IMR-90 (cell line): ENCODE measurements at places on chromosomes 12 and 14. TPM values are rescaled to one million over a fixed set of nuclear protein-coding genes. Genes with fewer than 3 reads are reported as not detected.

- H3K27ac ChIP-seq = no peak overlapping the region
- H3K4me1 ChIP-seq = peaks cover 10% of the 10 kb centered on the region
- H3K4me3 ChIP-seq = no peak overlapping the region
- peak; percentile 84 for DNase-seq
These were observed 380.8 kb upstream of the RGS6 start for GRCh38 chr14:71551291-71551950.

GRCh38 chr12:685388-685787 lies 22.1 kb upstream of the NINJ2 start:
- H3K27ac ChIP-seq = no peak overlapping the region
- peaks cover 4% of the 10 kb centered on the region; the same call in 1 of the 2 replicates for H3K27me3 ChIP-seq
- H3K4me3 ChIP-seq = no peak overlapping the region

GRCh38 chr14:68268197-68268596 lies 448.6 kb downstream of the RAD51B start:
- no peak for DNase-seq
- H3K4me3 ChIP-seq = no peak overlapping the region
- H3K27me3 ChIP-seq = no peaks in the 10 kb centered on the region
- 0 out of 2 replicates have a peak, but pooled peaks cover 4% of the 10 kb centered on the region for H3K4me1 ChIP-seq

- DNase-seq = no peak
- no peak overlapping the region for H3K4me3 ChIP-seq
- H3K27me3 ChIP-seq = peaks cover 12% of the 10 kb centered on the region
- H3K4me1 ChIP-seq = no peaks in the 10 kb centered on the region
- no peaks in the 10 kb centered on the region for H3K36me3 ChIP-seq
- no peak overlapping the region for H3K27ac ChIP-seq
These were observed 35.7 kb downstream of the PRKCH start for GRCh38 chr14:61357123-61357522.

DNA sequence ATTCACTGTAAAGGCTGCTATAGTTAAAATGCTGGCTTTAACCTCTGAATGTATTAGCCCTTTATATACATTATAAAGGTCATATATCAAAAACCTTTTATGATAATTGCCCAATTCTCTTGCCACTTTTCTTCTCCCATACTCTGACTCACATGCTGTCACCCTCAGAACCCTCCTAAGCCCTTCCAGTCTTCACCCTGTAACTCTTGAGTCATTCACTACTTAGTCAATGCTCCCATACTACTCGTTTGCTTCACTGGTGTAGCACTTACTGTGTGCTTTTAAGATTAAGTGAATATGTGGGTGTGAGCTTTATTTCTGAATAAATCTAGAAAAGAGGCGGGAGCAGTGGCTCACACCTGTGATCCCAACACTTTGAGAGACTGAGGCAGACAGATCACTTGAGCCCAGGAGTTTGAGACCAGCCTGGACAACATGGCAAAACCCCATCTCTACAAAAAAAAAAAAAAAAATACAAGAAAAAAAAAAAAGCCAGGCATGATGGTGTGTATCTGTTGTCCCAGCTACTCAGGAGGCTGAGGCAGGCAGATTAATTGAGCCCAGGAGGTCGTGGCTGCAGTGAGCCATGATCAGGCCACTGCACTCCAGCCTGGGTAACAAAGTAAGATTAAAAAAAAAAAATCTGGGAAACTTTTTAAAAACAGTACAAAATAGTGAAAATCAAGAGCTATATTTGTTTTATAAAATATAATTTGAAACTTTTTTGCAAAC lies 37.6 kb downstream of the SPATA7 start:
- peaks cover 3% of the 10 kb centered on the region for H3K4me1 ChIP-seq
- H3K4me3 ChIP-seq = no peak overlapping the region
- H3K36me3 ChIP-seq = peaks cover 8% of the 10 kb centered on the region
- no peak overlapping the region for H3K27ac ChIP-seq
- H3K27me3 ChIP-seq = no peaks in the 10 kb centered on the region

DNA sequence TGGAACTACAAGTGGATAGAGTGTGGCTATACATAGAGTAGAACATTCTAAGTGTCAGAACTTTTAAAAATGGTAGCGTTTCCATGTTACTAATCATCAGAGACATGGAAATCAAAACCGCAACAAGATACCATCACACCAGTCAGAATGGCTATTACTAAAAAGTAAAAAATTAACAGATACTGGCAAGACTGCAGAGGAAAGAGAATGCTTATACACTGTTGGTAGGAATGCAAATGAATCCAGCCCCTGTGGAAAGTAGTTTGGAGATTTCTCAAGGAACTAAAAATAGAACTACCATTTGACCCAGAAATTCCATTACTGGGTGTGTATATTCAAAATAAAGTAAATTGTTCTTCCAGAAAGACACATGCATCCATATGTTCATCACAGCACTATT lies 518.6 kb downstream of the NELL2 start:
- H3K36me3 ChIP-seq = no peaks in the 10 kb centered on the region
- no peak for DNase-seq
- no peak overlapping the region for H3K4me3 ChIP-seq
- no peak overlapping the region for H3K27ac ChIP-seq
- H3K27me3 ChIP-seq = no peaks in the 10 kb centered on the region
- no peaks in the 10 kb centered on the region for H3K4me1 ChIP-seq

GRCh38 chr14:33464254-33464962 lies 486.5 kb downstream of the EGLN3 start:
- H3K36me3 ChIP-seq = no peaks in the 10 kb centered on the region
- no peaks in the 10 kb centered on the region for H3K27me3 ChIP-seq
- DNase-seq = no peak
- H3K27ac ChIP-seq = no peak overlapping the region
- no peaks in the 10 kb centered on the region for H3K4me1 ChIP-seq

DNA sequence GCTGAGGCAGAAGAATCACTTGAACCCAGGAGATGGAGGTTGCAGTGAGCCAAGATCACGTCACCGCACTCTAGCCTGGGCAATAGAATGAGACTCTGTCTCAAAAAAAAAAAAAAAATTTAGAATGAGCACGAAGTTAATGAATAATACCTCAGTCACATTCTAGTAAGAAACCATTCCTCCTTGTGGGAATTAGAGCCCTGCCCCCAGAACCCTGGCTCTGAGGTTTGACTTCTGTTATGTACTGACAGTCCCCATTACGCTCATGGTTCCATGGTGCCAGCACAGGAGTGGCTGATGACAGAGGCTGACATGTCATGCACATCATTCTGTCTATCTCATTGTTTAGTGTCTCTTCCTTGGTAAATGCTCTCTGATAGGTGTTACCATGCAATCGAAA lies 132.6 kb upstream of the FGD4 start:
- DNase-seq = no peak
- H3K27me3 ChIP-seq = no peaks in the 10 kb centered on the region
- peaks cover 11% of the 10 kb centered on the region for H3K4me1 ChIP-seq
- no peak overlapping the region for H3K27ac ChIP-seq
- H3K4me3 ChIP-seq = no peak overlapping the region
- H3K36me3 ChIP-seq = no peaks in the 10 kb centered on the region

GRCh38 chr14:22819151-22819988 lies 4.1 kb upstream of the SLC7A7 start:
- peak overlapping the region; percentile 93 for H3K27ac ChIP-seq
- H3K4me3 ChIP-seq = peak overlapping the region; percentile 20; the same call in 1 of the 2 replicates
- no peaks in the 10 kb centered on the region for H3K36me3 ChIP-seq
- H3K4me1 ChIP-seq = peaks cover 35% of the 10 kb centered on the region
- no peaks in the 10 kb centered on the region for H3K27me3 ChIP-seq
- peak; percentile 85 for DNase-seq

- H3K36me3 ChIP-seq = no peaks in the 10 kb centered on the region
- no peak overlapping the region for H3K27ac ChIP-seq
- H3K4me3 ChIP-seq = no peak overlapping the region
- no peaks in the 10 kb centered on the region for H3K4me1 ChIP-seq
- no peaks in the 10 kb centered on the region for H3K27me3 ChIP-seq
These were observed 61.5 kb downstream of the MGAT4C start for GRCh38 chr12:86194721-86195120.

GRCh38 chr12:66235626-66236281 lies 46.7 kb downstream of the IRAK3 start:
- H3K4me3 ChIP-seq = peak overlapping the region; percentile 58
- peaks cover 3% of the 10 kb centered on the region for H3K27me3 ChIP-seq
- peak overlapping the region; percentile 33; the same call in 1 of the 2 replicates for H3K27ac ChIP-seq
- H3K36me3 ChIP-seq = no peaks in the 10 kb centered on the region
- peak; percentile 4 for DNase-seq
- H3K4me1 ChIP-seq = 0 out of 2 replicates have a peak, but pooled peaks cover 2% of the 10 kb centered on the region

BCL11B gene
- under 0.01 TPM in 2 replicates for total RNA-seq

DNAJC22 gene
- total RNA-seq = 6.7 and 8.1 TPM in 2 replicates

RNASE1 gene
- total RNA-seq = not detected in 2 replicates

ABCD2 gene
- not detected in 2 replicates for total RNA-seq

FAM90A1 gene
- total RNA-seq = under 0.01 TPM in 1 of 2 replicates, not detected in the other
